ENCODE measurements at places on chromosomes 1 and 21. TPM values are rescaled to one million over a fixed set of nuclear protein-coding genes. Genes with fewer than 3 reads are reported as not detected.
A peak's percentile ranks its signal among the peaks of the same experiment; 100 is the strongest.

GRCh38 chr1:222772996-222773379, 36.0 kb downstream of the FAM177B start:
- no peaks in the 10 kb centered on the region for H3K27me3 ChIP-seq
- H3K36me3 ChIP-seq, result peaks cover 27% of the 10 kb centered on the region
- H3K27ac ChIP-seq, result no peak overlapping the region
- H3K4me3 ChIP-seq, result no peak overlapping the region
- DNase-seq, result no peak

The VCAM1 gene
- 0.07 TPM for total RNA-seq

DNA sequence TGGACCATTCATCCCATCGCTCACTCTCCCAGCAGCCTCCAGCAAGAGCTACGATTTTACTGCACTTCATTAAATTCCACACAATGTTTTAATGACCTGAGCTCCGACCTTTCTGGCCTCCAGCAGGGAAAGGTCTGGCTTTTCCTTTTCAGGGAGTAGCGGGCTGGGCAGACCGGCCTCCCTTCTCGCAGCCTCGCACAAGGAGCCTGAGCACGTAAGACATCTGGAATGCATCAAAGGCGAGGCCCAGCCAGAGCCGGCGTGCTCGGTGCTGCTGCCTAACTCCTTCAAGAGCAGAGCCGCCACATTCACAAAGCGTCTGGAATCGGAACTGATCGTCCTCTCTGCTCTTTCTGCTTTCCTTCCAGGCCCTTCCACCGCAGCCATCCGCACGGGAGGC, 32.5 kb upstream of the FHAD1 start:
- no peak overlapping the region for H3K4me3 ChIP-seq
- H3K27me3 ChIP-seq, result no peaks in the 10 kb centered on the region
- H3K36me3 ChIP-seq, result peaks cover 22% of the 10 kb centered on the region
- DNase-seq, result no peak
- peaks cover 2% of the 10 kb centered on the region for H3K4me1 ChIP-seq

The ARHGEF10L gene
- 20.2 TPM for total RNA-seq

DNA sequence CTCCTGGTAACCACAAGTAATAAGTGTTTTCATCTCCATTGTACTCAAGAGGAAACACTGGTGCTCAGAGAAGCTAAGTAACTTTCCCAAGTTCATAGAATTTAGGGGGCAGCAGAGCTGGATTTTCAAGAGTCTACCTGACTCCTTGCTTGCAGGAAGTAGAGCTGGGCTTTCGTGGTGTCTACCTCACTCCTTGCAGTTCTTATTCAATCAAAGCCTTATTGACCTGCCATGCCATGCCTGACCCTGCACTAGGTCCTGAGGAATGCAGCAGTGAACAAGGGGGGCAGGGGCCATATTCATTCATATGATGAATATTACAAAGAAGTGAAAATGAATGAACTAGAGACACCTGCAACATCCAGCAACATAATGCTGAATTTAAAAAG, 93.3 kb downstream of the GLIS1 start:
- no peaks in the 10 kb centered on the region for H3K27me3 ChIP-seq
- no peak for DNase-seq
- H3K27ac ChIP-seq, result no peak overlapping the region
- H3K4me3 ChIP-seq, result no peak overlapping the region

GRCh38 chr1:235614442-235614954, 35.1 kb downstream of the GNG4 start:
- no peaks in the 10 kb centered on the region for H3K4me1 ChIP-seq
- H3K4me3 ChIP-seq, result no peak overlapping the region
- no peaks in the 10 kb centered on the region for H3K27me3 ChIP-seq
- peaks cover 5% of the 10 kb centered on the region for H3K36me3 ChIP-seq

- DNase-seq, result no peak
- H3K4me3 ChIP-seq, result no peak overlapping the region
- H3K4me1 ChIP-seq, result no peaks in the 10 kb centered on the region
- no peak overlapping the region for H3K27ac ChIP-seq
Observed at GRCh38 chr1:41607808-41608207, 123.3 kb upstream of the EDN2 start.

DNA sequence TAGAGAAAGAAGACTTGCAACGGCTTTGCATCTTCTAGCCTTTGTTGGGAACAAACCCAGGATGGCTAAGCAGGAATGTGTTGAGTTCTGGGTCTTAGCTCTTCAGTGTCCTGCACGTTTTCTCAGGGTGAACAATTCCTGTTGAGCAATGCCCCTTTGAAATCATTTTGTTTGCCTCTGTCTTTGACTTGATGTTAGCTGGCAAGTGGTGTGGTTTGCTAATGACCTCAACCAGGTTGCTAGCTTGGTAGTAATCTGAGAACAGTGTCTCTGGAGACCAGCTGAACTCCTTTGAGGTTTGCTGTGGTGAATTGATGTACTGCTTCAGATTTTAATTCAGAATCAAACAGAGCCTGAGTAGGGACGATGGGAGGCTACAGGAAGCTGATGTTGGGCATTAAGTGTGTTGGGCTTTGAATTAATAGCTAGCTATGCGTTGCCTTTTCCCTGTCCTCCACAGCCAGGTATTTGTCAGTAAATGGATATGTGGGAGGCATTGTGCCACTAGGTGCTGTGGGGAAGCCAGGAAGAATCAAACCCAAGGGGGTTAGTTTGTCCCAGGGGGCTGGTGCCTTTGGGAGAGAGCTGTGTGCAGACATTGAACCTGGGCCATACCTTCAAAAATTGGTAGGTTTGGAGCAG, 23.3 kb upstream of the SRSF10 start:
- peak overlapping the region; percentile 62 for H3K4me3 ChIP-seq
- DNase-seq, result peak; percentile 38
- H3K27ac ChIP-seq, result peak overlapping the region; percentile 61
- peaks cover 12% of the 10 kb centered on the region for H3K4me1 ChIP-seq
- H3K27me3 ChIP-seq, result no peaks in the 10 kb centered on the region

- no peaks in the 10 kb centered on the region for H3K36me3 ChIP-seq
- no peak overlapping the region for H3K4me3 ChIP-seq
- H3K4me1 ChIP-seq, result no peaks in the 10 kb centered on the region
- DNase-seq, result no peak
- no peak overlapping the region for H3K27ac ChIP-seq
Observed at GRCh38 chr21:35044128-35044527, 5.0 kb downstream of the RUNX1 start.

GRCh38 chr21:33021667-33022066, 4.1 kb upstream of the OLIG2 start:
- DNase-seq, result no peak
- H3K4me3 ChIP-seq, result no peak overlapping the region
- H3K36me3 ChIP-seq, result no peaks in the 10 kb centered on the region
- H3K27ac ChIP-seq, result no peak overlapping the region
- peaks cover 79% of the 10 kb centered on the region for H3K27me3 ChIP-seq

GRCh38 chr1:23704834-23705495, 13.4 kb downstream of the RPL11 start:
- no peaks in the 10 kb centered on the region for H3K4me1 ChIP-seq
- no peaks in the 10 kb centered on the region for H3K27me3 ChIP-seq
- H3K27ac ChIP-seq, result no peak overlapping the region
- H3K4me3 ChIP-seq, result no peak overlapping the region

DNA sequence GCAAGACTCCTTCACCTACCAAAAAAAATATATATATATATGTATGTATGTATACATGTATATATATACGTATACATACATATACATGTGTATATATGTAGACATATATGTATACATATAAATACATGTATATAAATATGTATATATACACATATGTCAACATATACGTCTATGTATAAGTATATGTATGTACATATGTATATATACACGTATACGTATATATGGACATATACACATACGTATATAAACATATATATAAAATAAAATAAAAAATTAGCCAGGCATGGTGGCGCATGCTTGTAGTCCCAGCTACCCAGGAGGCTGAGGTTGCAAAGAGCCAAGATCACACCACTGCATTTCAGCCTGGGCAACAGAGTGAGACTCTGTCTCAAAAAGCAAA, 31.6 kb downstream of the BRWD1 start:
- no peak for DNase-seq
- H3K27me3 ChIP-seq, result no peaks in the 10 kb centered on the region
- no peak overlapping the region for H3K4me3 ChIP-seq
- no peaks in the 10 kb centered on the region for H3K4me1 ChIP-seq
- H3K36me3 ChIP-seq, result peaks cover 44% of the 10 kb centered on the region
- H3K27ac ChIP-seq, result no peak overlapping the region

DNA sequence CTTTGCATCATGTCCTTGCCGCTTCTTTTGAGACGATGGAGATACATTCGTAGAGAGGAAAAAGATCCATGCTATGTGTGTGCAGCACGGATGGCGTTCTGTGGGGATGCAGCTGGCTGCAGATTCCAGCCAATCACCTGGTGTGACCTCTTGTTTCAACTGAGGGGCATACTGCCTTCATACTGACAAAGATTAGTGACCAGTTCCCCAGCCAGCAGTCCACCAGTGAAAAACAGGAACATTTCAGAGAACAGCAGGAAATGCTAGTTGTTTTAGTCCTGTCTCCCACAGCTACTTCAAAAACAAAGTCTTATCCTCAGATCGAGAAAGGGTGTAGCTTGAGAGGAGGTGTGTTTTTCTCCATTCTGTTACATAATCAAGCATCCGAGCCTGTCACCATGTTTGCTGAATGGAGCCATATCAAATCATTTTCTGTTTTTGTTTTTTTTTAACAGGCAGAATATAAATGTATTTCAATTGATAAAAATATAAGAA, 255.7 kb upstream of the FMN2 start:
- no peak overlapping the region for H3K4me3 ChIP-seq
- no peaks in the 10 kb centered on the region for H3K27me3 ChIP-seq
- H3K36me3 ChIP-seq, result no peaks in the 10 kb centered on the region
- no peak for DNase-seq
- peaks cover 7% of the 10 kb centered on the region for H3K4me1 ChIP-seq
- no peak overlapping the region for H3K27ac ChIP-seq

The PRDM15 gene
- total RNA-seq, result 9.9 TPM

The ITGB2 gene
- total RNA-seq, result 1.1 TPM

GRCh38 chr1:193514397-193514796, 328.0 kb upstream of the B3GALT2 start:
- DNase-seq, result no peak
- H3K27me3 ChIP-seq, result no peaks in the 10 kb centered on the region
- no peak overlapping the region for H3K4me3 ChIP-seq

- peak overlapping the region; percentile 16 for H3K27ac ChIP-seq
- peak; percentile 96 for DNase-seq
- no peaks in the 10 kb centered on the region for H3K36me3 ChIP-seq
Observed at GRCh38 chr1:159188375-159188788, 16.3 kb upstream of the ACKR1 start.

DNA sequence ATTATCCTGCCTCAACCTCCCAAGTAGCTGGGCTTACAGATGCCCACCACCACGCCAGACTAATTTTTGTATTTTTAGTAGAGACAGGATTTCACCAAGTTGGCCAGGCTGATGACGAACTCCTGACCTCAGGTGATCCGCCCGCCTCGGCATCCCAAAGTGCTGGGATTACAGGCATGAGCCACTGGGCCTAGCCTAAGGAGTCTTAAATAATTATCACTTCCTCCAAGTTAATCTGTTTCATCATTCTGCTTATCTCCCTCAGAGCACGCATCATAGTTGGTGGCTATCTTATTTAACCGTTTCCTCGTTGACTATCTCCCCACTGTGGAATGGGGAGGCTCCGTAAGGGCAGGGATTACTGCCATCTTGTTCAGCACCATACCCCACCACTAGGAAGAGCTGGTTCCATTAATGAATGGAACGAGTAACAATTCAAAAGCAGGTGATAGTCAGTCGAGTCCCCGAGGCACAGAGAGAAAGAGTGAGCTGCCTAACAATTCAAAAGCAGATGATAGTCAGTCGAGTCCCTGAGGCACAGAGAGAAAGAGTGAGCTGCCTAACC, 52.7 kb downstream of the GLUL start:
- H3K4me3 ChIP-seq, result no peak overlapping the region
- DNase-seq, result no peak
- no peak overlapping the region for H3K27ac ChIP-seq
- H3K27me3 ChIP-seq, result no peaks in the 10 kb centered on the region

GRCh38 chr1:3368711-3369445, 85.6 kb upstream of the ARHGEF16 start:
- DNase-seq, result no peak
- H3K36me3 ChIP-seq, result no peaks in the 10 kb centered on the region
- H3K27me3 ChIP-seq, result no peaks in the 10 kb centered on the region
- peaks cover 4% of the 10 kb centered on the region for H3K4me1 ChIP-seq

DNA sequence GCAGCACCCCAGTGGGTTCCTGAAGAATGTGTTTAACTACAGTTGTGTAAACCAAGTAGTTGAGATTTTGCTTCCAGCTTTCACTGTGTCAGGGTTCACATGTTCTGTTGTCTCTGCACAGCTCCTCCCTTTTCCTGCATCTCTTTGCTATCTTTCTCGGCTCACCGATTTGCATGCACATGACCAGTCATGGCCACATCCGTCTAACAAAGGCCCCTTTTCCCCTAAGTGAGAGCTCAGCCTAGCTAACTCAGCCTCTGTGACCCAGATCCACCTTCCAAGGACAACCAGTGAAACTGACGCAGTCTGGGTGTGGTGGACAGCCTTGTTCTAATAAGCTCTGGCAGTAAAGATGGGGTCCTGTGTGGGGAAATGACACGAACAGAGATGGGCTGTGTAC, 101.1 kb downstream of the ZP4 start:
- 0 out of 2 replicates have a peak, but pooled peaks cover 4% of the 10 kb centered on the region for H3K4me1 ChIP-seq
- H3K27ac ChIP-seq, result no peak overlapping the region
- H3K27me3 ChIP-seq, result no peaks in the 10 kb centered on the region

DNA sequence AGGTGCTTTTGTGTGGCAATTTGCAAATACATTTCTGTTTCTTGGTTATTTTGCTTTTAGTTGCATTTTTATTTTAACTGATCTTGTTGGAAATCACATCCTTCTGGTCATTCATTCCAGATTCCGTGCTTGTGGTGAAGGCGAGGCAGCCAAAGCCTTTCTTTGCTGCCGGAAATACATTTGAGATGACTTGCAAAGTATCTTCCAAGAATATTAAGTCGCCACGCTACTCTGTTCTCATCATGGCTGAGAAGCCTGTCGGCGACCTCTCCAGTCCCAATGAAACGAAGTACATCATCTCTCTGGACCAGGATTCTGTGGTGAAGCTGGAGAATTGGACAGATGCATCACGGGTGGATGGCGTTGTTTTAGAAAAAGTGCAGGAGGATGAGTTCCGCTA, 34.8 kb upstream of the CD101 start:
- no peaks in the 10 kb centered on the region for H3K27me3 ChIP-seq
- H3K27ac ChIP-seq, result no peak overlapping the region
- no peak overlapping the region for H3K4me3 ChIP-seq
- H3K4me1 ChIP-seq, result no peaks in the 10 kb centered on the region

The GBP4 gene
- not detected for total RNA-seq

- no peak overlapping the region for H3K27ac ChIP-seq
- H3K4me3 ChIP-seq, result no peak overlapping the region
- no peaks in the 10 kb centered on the region for H3K27me3 ChIP-seq
- H3K4me1 ChIP-seq, result peaks cover 4% of the 10 kb centered on the region
- DNase-seq, result no peak
Observed at GRCh38 chr21:40165773-40166070, 298.5 kb downstream of the PCP4 start.

GRCh38 chr1:39500862-39501389, 9.5 kb downstream of the BMP8A start:
- H3K4me3 ChIP-seq, result no peak overlapping the region
- DNase-seq, result no peak
- no peaks in the 10 kb centered on the region for H3K36me3 ChIP-seq
- H3K4me1 ChIP-seq, result peaks cover 3% of the 10 kb centered on the region

Measured in H9 (cell line).